ENCODE measurements at places on chromosomes 11 and 22.

- peak; percentile 45 for DNase-seq
Observed at GRCh38 chr11:128517451-128518230, 69.7 kb downstream of the ETS1 start.

DNA sequence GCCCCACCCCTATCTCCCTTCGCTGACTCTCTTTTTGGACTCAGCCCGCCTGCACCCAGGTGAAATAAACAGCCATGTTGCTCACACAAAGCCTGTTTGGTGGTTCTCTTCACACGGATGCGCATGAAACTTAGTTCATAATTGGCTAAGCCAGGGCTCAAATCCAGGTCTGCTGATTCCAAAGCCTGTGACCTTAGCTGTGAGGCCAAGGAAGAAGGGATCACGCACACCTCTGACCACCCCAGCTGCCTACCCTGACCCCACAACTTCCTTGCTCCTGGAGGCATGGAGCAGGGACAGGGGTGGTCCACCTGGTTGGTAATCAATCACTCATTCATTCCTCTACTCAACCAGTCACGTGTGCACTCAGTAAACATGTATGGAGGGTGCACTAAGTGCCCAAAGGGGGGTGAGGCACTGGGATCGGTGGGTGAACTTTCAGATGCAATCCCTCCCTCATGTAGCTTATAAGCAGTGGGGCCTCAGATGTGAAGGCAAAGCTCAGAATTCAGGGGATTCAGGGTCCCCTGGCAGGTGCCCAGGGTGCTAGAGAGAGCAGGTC is 10.3 kb downstream of the FXYD2 start:
- DNase-seq: no peak

- DNase-seq: no peak
Observed at GRCh38 chr11:108945341-108945740, 280.5 kb downstream of the DDX10 start.

DNA sequence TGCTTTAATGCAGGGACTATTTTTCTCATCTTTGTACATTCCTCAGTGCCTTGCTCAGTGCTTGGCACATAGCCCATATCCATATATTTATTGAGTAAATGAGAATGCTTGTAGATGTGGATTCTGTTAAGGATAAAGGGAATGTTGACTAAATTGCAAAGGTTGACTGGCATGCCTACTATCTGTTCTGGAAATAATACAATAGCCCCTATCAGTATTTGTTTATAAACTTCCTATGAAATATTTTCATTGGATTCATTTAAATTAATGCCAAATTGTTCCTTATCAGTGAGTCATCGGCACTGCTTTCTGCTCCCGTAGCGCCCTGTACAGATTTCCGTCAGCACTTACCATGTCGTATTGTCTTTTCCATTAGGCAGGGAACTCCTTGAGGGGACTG is 8.0 kb downstream of the RNF121 start:
- peak; percentile 63 for DNase-seq

DNA sequence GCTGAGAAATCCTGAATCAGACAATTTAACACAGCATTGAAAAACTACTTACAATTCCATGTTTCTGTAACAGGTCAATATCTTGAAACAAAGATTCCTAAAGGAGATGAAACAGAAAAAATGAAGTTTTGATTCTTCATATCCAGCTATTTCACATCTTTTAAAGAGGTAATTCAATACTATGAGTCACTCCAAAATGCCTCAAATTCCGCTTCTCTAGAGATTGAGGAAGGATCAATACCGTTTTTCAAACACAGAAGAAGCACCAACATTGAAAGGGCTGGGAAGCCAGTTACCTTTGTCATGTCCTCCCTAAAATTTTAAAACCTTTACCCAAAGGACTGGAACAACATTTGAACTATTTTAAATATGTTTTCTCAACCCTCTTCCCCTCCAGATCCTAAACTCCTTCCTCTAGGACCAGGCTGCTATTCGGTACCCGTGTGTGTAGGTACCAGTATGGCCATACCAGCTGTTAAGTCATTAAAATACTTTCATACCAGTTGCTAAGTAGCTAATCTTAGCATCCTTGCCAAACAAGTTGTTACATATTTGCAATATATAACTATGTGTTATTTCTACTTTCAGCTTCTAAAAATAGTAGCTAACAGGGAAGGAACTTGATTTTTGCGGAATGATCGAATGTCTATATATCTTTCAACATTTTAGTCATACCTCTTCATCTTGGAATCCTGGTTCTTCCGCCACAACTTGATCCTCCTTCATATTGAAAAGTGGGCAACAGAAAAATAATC is 2.3 kb downstream of the DMC1 start:
- no peak for DNase-seq

DNA sequence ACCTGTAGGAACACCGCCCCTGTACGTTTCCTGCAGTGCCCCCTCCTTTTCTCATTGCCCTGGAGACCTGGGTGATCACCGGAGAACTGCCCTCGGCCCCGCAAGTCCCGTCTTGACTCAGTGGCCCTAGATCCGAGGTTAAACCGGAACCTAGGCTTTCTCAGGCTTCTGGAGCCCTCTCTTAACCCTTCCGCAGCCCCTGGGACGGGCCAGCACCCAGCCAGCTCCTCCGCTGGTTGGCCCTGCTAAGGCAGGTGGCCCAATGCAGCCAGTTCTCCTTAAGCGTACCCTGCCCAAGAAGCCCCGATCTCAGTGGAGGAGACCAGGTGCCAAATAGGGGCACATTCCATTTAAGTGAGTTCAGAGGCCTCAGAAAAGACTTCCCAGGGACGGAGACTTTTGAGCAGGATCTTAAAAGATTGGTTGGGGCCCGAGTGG is 776 bp downstream of the NLRX1 start:
- peak; percentile 15 for DNase-seq

GRCh38 chr22:44049486-44050231 is 25.6 kb downstream of the PARVB start:
- DNase-seq: no peak

DNA sequence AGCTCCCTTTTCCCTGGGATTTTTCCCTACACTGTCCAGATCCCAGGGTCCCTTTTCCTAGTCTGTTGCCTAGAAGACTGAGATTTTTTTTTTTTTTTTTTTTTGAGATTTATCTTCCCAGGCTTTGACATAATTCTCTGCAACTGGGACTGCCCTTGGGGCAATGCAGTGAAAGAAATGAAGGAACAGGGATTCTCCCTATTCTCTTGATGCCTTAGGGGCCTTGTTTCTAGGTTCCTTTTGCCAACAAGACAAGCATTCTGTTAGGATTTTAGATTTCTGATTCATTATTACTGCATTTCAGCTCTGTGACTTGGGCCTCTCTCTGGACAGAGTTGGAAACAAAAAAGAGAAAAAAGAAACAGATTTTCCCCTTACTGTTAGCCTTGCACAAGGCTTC is 47.3 kb downstream of the QSER1 start:
- no peak for DNase-seq

DNA sequence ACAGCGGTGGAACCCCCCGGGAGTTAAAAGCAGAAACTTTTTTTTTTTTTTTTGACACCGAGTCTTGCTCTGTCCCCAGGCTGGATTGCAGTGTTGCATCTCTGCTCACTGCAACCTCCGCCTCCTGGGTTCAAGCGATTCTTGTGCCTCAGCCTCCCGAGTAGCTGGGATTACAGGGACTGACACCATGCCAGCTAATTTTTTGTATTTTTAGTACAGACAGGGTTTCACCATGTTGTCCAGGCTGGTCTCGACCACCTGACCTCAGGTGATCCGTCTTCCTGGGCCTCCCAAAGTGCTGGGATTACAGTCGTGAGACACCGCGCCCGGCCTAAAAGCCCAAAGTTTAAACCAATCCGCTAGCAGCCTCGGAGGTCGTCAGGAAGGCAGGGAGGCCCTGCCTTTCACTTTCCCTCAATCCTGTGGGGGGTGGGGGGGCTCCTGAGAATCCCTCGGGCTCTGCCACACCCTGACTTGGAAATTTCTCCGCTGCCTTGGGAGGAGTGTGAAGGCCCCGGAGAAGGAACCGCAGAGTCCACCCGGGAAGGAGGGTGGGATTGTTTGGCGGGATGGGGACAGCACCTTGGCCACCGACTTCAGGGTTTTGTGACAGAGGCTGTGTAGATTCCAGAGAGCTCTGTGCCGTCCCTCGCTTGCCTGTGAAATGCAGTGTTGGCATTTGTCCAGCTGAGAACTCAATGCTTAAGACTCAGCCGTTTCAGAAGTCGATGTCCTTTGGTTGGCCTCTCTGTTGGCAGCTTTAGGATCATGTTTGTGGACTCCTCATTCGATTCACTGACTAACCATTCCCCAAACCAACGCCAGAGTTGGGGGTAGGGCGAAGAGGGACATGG is 1.0 kb downstream of the ARHGAP8 start:
- DNase-seq: peak; percentile 42

- DNase-seq: no peak
Observed at GRCh38 chr11:19992998-19993397, 167.3 kb downstream of the DBX1 start.

- no peak for DNase-seq
Observed at GRCh38 chr22:49887702-49888101, 30.5 kb downstream of the ALG12 start.

Data from fibroblast of villous mesenchyme (primary cell).